ENCODE measurements at places on chromosomes 6 and 20.
A peak's percentile ranks its signal among the peaks of the same experiment; 100 is the strongest.

GRCh38 chr6:117655380-117655779 is 19.9 kb upstream of the NUS1 start:
- DNase-seq, result no peak

DNA sequence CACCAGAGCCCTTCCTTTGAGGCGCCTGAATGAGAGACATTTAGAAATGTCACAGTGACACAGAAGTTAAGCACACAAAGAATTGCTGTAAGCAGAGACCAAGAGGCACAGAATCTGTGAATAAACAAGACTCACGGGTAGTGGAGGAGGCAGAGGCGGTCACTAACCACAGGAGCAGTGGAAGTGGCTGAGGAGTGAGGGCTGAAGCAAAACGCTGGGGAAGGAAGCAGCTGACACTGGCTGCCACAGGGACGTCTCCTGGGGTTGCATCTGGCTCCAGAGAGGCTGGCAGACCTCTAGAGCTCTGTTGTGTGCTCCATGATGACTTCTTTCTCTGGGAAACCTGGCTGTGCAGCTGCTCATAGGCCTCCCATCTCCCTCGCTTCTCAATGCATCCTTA is 65.0 kb upstream of the SLC2A12 start:
- no peak for DNase-seq

- DNase-seq, result no peak
These were observed 293.4 kb downstream of the TFAP2C start for GRCh38 chr20:56922497-56922896.

GRCh38 chr6:43879722-43880121 is 109.7 kb downstream of the VEGFA start:
- no peak for DNase-seq

DNA sequence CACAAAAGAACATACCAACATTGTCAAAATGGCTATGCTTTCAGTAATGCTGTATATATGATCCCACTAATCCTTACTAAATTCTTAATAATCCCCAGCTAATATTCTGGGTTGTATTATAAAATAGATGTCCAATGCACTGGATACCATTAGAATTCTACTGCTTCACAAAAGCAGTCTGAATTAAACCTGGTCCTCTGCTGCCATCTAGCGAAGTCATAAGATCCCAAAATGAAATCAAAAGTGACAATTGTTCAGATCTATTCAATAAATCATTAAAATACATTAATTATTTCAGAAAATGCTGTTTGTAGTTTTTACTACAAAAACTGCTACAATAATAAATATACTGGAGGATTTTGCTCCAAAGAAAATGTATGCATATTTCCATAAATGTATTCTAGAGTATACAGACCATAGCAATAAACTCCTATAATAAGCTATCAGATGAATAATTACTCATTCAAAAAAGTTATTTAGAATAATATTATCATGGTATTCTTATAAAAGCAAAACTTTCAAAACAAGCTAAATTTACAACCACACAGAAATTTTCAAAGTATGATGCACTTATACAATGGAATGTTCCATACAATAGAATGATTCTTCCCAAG is 92.6 kb downstream of the RNGTT start:
- peak; percentile 58 for DNase-seq

Data from COR-L47 (cell line).